NCI-H2227 treated with DMSO at 0.1 percent for 48 hours (cell line): ENCODE measurements at places on chromosomes 4 and X.

DNA sequence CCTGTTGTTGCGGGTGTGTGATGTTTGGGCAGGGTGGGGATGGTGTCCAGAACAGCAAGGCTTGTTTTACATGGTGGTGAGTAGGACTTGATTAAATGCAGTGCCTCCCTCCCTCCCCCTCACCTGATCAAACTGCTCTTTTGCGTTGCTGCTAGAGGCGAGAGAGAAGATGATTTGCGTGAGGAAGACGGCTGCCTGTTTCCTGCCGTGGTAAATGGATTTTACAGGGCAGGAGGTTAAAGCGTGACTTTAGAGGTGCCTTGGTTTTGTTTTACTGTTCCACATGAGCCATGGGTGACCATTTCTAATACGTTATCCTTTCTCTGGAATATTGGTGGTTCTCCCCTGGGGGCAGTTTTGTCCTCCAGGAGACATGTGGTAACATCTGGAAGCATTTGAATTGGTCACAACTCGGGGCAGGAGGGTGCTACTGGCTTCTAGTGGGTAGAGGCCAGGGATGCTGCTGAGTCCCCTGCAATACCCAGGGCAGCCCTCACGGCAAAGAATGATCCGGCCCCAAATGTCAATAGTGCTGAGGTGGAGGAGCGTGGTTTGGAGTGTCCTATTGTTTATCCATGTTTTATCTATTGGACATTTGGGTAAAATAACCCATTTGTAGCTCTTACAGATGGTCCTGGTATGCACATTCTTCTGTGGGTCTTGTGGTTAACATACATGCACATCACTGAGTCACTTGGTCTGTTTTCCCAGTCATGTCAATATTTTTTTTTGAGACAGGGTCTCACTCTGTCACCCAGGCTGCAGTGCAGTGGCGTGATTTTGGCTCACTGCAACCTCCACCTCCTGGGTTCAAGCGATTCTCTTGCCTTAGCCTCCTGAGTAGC lies 73.7 kb downstream of the SHROOM2 start:
- no peak for DNase-seq

GRCh38 chr4:133151341-133151690 lies 2.2 kb downstream of the PCDH10 start:
- DNase-seq, result no peak

DNA sequence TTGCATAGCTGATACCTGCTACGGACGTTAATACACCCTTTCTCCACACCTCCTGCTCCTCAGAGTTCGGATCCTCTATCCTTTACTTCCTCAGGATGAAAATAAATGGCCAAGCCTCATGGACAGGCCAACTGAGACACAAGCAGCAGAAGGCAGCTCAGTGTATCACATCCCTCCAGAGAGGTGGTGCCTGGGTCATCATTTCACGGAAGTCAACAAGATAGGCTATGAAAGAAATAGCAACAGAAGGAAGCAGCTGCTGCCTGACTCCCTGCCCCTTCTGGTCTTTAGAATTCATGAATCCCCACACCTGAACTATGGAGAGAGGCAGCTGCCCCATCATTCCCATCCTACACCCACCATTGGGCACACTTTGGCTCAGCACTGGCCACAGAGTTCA lies 267.1 kb upstream of the ETNPPL start:
- DNase-seq, result no peak

DNA sequence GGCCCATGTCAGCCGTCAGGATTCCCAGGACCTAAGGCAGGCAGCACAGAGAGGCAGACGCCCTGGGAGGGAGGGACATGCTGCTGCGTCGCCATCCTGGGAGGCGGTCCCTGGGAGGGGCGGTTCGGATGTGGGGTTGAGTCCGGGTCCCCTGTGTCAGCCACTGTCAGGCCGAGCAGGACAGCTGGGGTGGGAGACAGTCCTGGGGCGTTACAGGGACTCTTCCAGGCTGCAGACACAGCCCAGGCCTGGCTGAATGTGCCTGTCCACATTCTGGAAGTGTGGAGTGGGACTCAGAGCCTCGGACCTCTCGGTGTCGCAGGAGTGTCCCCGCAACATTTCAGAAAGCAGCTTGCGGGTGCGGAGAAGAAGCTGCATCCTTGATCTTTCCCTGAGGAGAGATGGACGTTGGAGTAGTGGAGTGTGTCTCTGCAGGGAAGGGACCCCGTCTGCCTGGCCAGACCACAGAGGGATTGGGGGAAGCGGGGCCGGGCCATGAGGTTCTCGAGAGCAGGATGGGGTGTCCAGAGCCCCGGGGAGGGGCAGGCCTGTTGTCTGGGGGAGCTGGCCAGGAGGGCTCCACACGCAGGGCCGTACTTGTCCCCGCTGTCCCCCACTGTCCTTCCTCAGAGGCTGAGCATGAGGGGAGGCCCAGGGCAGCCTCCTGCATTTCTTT lies 6.1 kb downstream of the AKAP17A start:
- DNase-seq, result no peak

- no peak for DNase-seq
Observed at GRCh38 chr4:137131201-137131600, 401.1 kb downstream of the PCDH18 start.

DNA sequence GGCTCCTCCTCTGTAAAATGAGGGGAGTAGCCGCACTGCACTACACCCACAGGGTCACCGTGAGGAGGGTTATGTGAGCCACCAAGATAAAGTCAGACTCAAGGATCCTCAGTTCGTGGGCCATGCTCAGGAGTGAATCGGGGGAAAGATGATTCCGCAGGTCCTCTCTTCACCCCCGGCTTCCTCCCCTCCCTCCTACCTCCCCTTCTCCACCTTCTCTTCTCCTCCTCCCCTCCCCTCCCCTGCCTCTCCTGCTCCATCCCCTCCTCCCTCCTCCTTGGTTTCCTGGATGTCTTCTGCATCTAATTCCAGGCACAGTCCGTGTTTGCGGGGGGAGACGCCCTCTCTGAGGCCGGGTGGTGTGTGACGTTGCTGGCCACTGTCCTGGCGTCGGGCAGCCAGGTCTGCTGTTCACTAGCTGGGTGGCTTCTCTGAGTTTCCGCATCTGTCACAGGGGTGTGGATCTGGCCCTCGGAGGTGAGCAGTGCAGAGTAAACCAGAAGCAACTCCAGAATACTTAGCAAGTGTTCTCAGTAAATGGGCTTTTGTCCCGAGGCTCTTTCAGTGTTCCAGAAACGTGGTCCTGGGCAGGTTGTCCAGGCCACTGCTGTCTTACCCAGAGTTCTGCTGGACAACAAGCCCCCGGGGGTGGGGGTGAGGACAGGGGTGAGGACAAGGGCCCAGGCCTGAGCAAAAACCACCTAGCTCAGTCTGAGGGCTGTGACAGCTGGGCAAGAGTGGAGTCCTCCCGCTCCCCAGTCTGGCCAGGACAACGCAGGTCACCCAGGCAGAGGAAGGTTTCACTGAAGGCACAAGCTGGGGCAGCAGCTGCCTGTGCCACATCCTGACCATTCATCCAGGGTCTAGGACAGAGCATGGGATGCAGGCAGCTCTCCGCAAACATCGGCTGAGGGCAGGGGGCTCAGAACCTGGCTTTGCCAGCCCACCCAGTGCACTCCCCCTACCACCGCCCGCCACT lies 92.4 kb downstream of the PPP2R2C start:
- DNase-seq, result no peak

GRCh38 chr4:5933116-5933515 lies 40.2 kb upstream of the CRMP1 start:
- peak; percentile 13 for DNase-seq

DNA sequence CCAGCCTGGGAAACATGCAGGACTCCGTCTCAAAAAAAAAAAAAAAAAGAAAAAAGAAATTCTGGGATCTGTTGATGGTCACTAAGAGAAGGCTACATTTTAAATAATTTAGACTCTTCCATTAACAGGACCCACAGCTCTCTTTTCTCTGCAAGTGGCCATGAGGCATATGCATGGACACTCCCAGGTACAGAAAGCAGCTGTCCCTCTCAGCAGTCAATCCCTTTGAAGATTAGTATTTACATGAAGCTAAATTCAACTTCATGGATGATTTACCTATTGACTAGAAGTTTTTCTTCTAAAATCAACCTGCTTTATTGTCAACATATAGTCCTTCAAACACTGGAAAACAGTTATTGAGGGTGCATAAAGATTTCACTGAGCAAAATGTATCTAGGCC lies 139.9 kb downstream of the CPEB2 start:
- no peak for DNase-seq

DNA sequence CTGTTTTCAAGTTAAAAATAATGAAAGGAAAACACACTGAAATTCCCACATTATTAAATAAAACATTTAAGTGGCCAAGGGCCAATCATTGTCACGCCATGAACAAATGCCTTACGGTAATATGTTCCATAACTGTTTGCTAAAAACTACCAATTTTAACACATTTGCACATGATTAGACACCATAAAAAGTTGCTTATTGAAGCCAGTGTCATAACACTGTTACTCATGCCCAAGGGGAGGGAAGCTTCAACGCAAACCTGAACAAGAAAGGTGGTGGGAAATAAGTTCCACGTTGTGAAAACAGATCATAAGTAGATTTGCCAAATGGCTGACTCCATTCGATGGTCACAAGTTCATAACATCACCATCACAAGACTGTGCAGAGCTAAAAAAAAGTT lies 739.3 kb upstream of the FAM241A start:
- DNase-seq, result no peak

DNA sequence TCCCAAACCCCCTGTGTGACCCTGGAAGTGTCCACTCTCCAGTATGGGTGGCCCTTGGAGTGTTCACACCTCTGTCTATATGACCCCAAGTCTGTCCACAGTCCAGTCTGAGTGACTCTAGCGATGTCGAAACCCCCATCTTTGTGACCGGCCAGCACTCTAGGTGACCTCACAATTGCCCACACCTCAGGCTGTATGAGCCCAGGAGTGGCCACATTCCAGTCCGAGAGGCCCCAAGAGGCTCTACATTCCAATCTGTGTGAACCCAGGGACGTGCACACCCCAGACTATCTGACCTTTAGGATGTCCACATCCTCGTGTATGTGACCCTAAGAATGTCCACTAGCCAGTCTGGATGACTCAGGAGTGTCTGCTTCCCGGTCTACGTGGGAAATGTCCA lies 7.3 kb upstream of the GLOD5 start:
- DNase-seq, result no peak

DNA sequence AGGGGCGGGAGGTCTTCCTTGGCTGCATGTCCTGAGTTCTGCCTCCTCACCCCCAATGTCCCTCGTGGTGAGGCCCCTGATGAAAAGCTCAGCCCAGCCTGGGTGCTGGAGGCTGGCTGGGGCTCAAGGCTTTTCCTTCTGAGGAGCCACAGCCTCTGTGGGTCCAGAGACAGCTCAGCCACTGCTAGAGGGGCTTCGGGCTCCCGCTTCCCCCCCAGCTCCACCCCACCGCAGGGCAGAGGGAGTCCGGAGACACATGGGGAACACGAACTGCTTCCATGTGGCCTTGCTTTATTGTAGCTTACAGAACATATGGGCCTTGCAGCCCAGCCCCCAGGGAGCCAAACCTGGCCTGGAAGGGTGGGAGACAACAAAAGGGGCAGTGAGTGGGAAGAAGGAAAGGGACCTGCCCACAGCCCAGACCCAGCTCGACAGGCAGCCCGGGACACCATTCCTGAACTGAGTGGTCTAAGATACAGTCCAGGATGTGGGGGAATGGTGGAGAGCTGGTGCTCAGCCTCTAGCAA lies 89.9 kb upstream of the NKX1-1 start:
- DNase-seq, result no peak

DNA sequence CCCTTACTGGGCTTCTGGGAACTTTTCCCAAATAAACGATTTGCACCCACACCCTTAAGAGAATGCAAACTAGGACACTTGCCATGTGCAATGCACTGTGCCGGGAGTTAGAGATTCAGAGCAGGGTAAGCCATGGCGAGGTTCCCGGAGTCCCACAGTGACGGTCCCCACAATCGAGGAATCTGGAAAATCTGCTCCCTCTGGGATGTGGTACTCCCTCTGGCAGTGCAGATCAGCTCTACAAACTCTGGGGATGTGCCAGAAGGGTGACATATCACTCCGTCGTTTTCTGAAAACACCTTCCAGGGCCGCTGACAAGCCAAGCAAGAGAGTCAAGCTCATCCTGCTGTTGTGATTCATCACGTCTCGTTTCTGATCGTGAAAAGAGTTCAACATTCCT lies 537.5 kb downstream of the BCOR start:
- no peak for DNase-seq

DNA sequence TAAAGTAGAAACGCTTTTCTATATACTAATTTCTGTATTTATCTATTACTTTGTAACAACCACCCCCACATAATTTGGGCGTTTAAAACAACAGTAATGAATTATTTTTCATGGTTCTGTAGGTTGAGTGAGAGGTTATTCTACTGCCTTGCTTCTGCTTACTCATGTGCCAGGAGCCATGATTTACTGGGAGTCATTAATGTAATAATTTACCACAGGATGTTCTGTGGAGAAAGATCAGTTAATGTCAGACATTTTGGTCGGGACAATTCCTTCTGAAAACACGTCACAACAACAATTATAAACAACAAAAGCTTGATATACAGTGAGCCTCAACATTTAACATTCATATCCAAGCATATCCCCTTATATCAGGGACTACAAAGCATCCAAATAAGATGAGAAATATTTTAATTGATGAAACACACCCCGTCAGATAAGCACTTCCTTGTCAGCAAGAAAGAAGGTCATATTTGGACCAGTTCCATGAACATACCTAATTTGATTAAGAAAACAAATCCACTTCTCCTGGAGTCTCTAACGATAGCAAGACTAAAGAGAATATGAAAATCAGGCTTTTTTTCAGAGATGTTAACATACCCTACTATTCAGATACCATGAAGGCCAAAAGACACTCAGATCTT lies 238.5 kb downstream of the PRDM5 start:
- no peak for DNase-seq

DNA sequence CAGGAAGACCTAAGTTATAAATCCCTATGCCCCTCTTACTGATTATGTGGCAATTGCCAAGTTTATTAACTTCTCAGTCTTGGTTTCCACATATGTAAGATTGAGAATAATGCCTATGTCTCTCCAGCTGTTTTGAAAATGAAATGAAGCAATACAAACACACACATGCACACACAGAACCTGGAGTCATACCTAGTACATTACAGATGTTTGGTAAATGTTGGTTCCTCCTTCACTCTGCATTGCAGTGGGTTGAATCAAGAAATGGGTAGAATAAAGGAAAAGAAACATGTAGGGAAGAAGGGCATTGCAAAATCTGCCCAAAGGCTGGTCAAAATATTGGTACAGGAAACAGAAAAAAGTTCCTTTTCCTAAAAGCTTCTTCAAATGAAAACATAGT lies 309.9 kb upstream of the EMCN start:
- DNase-seq, result no peak

GRCh38 chrX:33195698-33196097 lies 15.7 kb downstream of the DMD start:
- no peak for DNase-seq

- DNase-seq, result no peak
Observed at GRCh38 chr4:18241727-18242126, 220.2 kb upstream of the LCORL start.
